ENCODE measurements at places on chromosomes 2 and 18. TPM values are rescaled to one million over a fixed set of nuclear protein-coding genes. Genes with fewer than 3 reads are reported as not detected.

DNA sequence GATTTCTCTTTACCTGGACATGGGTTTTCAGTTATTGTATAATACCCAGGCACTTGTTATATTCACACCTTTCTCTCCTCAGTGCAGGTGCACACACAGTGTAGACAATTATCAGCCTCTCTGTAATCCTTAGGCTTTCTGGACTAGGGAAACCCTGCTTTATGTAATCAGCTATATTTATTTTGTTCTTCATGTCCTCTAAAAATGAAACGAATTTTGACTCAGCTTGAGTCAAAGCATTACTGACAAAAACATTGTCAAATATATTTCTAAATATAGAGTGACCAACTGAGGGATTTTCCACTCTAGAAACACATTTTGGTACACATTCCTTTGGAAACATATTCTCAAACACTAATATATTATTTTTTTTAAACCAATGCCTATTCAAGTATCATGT is 144.8 kb upstream of the GULP1 start:
- DNase-seq = no peak

DNA sequence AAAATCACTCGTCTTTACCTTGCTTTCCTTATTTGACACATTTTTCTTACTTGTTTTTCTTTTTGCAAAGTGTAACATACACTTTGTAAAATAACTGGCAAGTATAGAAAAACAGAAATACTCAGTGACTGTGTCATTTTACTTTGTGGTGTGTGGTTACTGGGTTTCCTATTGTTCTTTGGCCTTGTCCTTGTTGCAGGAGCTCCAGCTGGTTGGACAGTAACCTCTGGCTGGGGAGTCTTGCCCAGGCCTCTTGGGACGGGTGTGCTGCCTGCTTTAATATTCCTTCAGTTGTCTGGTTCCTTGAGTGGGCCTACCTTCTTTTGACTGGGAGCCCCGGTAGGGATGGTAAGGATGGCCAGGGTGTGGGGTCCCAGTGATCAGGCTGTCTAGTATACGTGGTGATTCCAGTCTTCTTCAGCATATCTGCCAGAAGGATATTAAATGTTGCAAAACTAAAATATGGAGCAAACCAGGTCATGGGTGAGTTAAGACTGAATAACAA is 53.8 kb downstream of the RNF144A start:
- DNase-seq = no peak

DNA sequence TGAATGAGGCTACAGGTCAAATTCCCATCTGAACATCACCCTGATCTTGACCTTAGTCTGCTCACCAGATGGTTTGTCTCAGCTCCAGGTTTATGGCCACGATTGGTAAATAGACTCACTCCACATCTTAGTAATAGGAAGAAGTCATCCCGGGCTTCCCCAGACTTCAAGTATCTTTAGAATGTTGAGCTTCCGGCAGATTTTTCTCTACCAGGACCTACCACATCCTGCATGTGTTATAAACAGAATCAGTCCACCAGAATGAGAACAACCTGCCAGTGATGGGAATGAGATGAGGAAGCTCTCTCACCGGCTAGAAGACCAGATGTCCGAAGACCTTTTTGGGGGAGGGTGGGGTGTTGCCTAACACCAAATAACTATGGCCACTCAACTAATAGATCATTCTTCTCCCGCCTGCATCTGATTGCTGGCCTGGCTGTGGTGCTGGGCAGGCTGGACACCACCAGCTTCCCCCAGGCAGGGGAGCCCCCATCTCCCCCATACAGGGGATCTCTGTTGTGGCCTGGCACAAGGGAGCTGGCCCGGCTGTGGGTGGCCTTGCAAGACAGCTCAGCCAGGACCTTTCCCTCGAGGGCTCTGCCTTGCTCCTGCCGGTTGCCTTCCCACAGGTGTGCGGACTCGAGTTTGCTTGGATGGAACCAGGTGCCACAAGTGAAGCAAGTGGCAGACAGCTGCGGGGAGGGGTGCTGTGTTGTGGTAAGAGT is 88.5 kb downstream of the SH3RF3 start:
- DNase-seq = peak; percentile 92

- no peak for DNase-seq
Observed at GRCh38 chr2:62733546-62733945, 28.0 kb downstream of the EHBP1 start.

- DNase-seq = no peak
Observed at GRCh38 chr2:166917415-166917814, 29.1 kb downstream of the XIRP2 start.

- no peak for DNase-seq
Observed at GRCh38 chr2:237391140-237391539, 22.8 kb downstream of the COL6A3 start.

DNA sequence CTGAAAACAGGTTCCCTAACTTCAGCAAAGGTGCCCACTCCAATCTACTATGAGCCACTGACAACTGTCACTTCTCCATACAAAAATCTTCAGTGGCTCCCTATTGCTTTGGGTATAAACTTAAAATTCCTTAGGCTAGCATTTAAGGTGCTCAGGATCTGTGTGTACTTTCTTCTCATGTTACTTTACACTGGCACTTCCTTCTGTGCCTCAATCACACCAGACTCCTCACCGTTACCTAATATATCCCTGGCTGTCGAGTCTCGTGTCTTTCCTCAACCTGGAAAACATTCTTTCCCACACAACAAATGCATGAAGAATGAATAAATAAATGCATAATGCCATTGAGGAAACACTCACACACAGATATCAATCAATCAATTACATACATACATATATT is 101.1 kb downstream of the TCF4 start:
- DNase-seq = no peak

DNA sequence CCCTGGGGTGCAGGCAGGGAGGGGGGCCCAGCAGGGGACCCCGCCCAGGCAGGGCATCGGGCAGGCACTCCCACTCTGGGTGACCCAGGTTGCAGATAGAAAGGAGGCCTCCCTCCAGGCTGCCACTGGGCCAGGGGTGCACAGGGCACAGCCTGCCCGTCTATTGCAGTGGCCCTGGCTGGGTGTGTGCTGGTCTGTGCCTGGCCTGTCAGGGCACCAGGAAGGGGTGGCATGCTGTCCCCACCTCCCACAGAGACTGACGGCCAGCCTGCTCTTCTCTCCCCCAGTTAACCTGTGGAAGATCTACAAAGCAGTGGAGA is 12.9 kb downstream of the ARID5A start:
- no peak for DNase-seq

DNA sequence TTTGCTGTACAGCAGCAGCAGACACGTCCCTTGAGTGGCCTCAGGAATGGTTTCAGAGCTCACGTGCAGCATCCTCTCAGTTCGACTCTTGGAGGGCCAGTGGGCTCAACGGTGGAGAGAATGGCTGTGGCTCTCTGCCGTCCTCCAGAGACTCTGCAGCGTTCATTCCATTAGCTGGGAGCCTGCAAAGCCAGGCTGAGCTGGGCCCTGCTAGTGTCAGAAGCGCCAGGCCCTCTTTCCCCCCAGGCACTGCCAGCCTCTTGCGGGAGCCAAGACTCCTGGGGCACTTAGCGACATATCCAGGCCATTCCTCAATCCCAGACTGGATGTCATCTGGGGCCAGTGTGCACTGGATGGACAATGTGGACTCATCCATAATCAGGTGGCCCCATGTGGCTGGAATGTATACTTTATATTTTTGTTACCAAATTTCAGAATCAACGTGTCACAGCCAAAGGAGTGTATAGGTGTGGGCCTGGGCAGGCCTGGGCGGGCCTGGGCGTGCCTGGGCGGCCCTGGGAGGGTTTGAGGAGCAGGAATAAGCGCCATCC is 125.1 kb upstream of the EPAS1 start:
- no peak for DNase-seq

DNA sequence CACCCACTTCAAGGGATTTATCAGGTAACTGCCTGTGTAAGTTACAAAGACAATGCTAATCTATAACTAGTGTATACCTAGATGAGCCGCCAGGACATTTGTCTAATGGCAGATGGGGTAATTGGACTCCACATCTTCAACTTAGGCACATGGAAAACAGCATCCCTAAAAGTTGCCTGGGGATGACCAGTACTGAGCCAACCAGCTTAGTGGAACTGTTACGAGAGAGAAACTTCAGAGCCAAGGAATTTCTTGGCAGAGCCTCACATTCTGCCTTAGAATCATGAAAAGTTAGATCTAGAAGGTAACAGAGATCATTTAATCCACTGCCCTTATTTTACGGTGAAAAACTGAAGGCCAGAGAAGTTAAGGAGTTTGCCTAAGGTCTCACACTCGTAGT is 15.5 kb upstream of the CLASP1 start:
- DNase-seq = no peak

CKAP2L gene
- polyA plus RNA-seq = 3.3 TPM

SIX3 gene
- polyA plus RNA-seq = not detected

FBLN7 gene
- 1.6 TPM for polyA plus RNA-seq

EPHA4 gene
- 57.2 TPM for polyA plus RNA-seq

HOXD4 gene
- polyA plus RNA-seq = 0.28 TPM

LYG1 gene
- polyA plus RNA-seq = 0.70 TPM

KCNG2 gene
- not detected for polyA plus RNA-seq

CCDC85A gene
- 3.1 TPM for polyA plus RNA-seq
